Left ventricle myocardium superior (tissue), 1 donor: ENCODE measurements at places on chromosomes 16 and 17.

- DNase-seq = no peak
Observed at GRCh38 chr17:8744086-8744785, 400 bp downstream of the CCDC42 start.

DNA sequence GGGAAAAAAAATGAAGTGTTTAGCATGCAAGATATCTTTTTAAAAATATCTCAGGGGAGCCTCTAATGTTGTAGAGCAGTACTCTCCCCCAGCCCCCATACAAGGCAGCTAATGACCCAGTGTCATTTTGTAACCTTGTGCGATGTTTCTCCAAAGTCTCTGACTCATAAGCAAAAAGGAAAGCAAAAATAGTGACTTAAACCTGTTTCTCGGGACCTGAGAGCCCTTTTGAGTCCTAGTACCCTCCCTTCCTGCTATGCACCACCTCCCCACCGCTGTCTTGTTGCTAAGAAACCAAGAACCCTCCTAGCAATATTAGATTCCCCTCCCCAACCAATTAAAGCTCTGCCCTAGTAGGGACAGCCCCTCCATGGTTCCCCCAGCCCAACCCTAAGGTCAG is 2.8 kb downstream of the MYCBPAP start:
- no peak for DNase-seq

- no peak for DNase-seq
Observed at GRCh38 chr17:6510321-6510977, 45.9 kb downstream of the PITPNM3 start.

GRCh38 chr16:54160939-54161897 is 125.4 kb downstream of the IRX3 start:
- no peak for DNase-seq

DNA sequence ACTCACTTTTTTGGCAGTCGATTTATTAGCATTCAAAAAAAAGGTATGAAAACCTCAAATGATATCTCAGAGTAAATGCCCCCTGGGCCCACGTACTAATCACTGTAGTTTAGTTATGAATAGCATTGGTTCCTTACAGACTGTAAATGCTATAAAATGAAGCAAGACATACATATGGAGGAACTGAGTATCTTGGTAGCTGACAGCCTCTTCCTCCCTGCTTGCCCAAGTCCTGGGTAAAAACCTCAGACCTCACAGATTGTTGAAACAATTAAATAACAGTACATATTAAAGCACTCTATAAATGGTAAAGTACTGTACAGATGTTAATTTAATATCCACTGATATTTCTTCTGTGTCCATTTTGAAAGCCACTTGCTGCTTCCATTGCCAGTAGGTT is 33.2 kb upstream of the ABCC11 start:
- DNase-seq = no peak

DNA sequence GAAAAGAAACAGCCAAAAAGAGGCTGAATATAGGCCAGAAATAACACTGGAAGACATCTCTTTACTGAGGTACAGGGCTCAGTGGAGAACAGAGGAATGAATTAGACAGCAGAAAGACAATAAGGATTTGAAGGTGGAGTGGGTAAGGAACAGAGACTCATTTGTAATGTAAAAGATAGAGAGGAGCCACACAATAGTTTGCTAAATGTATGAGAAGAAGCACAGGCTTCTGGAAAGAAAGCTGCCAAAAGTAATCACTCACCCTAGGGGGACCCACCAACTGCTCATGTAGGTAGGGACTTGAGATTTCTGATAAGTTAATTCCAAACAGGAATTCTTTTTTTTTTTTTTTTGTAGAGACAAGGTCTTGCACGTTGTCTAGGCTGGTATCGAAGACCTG is 186.8 kb downstream of the AATF start:
- DNase-seq = no peak

GRCh38 chr17:48001197-48001596 is 30.3 kb downstream of the CDK5RAP3 start:
- DNase-seq = no peak

- no peak for DNase-seq
Observed at GRCh38 chr16:27452569-27453493, 50.9 kb downstream of the IL21R start.

GRCh38 chr16:79707876-79708275 is 107.3 kb upstream of the MAF start:
- peak; percentile 82 for DNase-seq

DNA sequence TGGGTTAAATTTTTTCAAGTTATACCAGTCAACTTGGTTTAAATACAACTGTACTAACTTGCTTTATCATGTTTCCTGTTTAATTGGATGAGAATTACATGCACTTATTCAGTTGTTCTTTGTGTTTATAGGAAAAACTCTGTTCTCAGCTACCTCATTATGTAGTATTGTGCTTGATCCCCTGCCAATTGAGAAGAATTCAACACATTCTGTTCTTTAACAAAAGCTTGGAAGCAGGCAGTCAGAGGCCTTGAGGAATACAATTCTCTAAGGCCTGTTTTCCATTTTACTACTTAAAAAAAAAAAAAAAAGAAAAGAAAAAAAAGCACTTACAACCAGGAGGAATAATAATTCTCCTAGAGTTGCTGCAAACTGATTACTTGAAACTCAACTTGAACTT is 60.6 kb upstream of the CMIP start:
- no peak for DNase-seq

- DNase-seq = no peak
Observed at GRCh38 chr16:55325080-55325447, 1.1 kb downstream of the IRX6 start.

- DNase-seq = no peak
Observed at GRCh38 chr17:81482673-81483072, 29.9 kb downstream of the ACTG1 start.

- no peak for DNase-seq
Observed at GRCh38 chr16:28503470-28504259, 3.0 kb downstream of the IL27 start.

DNA sequence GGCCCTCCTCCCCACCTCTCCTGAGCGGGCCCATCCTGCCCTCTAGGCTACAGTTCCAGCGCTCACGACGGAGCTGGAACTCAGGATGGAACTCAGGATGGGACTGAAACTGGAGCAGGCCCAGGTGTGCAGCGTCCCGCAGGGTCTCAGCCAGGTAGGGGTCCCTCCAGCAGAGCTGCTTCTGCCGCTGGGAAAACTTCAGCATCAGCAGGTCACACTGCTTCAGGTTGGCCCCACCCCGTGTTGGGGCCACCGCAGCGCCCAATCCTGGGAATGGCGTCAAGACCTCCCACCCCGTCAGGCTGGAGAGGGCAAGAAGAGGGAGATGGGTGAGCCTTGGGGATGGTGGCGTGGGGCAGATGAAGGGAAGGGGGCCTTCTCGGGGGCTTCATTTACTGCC is 62.6 kb upstream of the TMEM97 start:
- no peak for DNase-seq

DNA sequence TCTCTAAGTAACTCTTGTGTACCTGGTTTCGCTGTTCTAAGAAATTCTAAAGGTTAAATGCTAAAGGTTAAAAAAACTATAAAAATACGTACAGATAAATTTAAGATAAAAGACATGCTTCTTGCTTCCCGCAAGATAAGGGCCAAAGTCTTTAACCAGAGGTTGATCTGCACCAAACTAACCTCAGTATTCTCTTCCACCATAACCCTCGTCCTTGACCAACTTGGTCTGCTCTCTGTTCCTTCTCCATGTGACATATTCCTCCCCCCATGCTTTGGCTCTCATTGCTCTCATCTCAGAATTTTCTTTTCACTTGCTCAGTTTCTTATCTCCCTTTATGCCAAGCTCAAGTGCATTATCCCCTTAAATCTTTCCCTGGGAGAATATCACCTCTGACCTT is 330.5 kb upstream of the ZFHX3 start:
- no peak for DNase-seq

DNA sequence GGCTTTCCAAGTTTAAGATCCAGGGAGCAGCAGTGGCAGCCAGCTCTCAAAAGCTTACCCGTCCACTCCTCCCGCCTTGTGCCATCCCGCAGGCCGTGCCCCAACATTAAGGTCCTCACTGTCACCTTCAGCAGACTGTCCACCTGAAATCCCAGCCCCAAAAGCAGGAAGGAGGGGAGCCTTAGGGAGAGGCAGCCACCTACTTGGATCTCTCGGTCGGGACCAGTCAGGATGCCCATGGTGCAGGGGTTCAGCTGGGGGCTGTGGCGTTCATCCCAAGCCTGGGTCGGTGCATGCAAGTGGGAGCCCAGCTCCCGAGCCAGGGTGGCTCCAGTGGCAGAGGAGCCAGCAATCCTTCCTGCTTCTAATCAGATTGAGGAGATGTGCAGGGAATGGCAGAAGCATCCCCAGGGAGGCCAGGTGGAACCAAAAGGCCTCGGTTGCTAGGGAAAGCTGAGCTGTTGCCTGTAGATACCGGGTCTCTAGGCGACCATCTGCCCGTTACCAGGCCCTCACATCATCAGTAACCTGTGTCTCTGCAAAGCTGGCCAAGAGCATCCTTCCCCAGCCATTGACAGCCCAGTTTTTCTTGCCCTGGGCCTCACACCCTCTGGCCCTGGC is 24.6 kb downstream of the CNGB1 start:
- no peak for DNase-seq

DNA sequence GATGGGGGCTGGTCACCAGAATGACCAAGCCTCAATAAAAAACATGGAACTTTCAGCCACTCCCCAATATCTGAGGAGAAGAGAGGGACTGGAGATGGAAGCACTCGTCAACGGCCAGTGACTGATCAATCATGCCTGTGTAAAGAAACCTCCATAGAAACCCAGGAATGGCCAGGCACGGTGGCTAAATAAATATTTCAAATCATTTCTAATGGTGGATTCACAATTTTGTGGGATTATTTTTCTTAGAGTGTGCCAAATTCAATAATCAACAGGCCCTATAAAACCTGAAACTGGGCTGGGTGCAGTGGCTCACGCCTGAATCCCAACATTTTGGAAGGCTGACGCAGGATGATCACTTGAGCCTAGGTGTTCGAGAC is 16.4 kb downstream of the NSMCE1 start:
- no peak for DNase-seq

DNA sequence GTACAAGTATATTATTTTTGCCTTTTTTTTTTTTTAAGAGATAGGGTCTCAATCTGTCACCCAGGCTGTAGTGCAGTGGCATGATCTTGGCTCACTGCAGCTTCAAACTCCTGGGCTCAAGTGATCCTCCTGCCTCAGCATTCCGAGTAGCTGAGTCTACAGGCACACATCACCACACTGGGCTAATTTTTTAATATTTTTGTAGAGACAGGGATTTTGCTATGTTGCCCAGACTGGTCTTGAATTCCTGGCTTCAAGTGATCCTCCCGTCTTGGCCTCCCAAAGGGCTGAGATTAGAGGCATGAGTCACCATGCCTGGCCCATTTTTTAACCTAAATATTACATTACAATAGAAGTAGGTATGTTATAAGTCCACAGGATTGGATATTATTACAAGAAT is 3.2 kb downstream of the TERB1 start:
- DNase-seq = no peak

- DNase-seq = no peak
Observed at GRCh38 chr16:55406651-55407050, 72.3 kb upstream of the MMP2 start.

- no peak for DNase-seq
Observed at GRCh38 chr17:66379996-66380395, 77.6 kb downstream of the PRKCA start.

GRCh38 chr17:73495641-73496040 is 148.6 kb downstream of the SDK2 start:
- no peak for DNase-seq
